ENCODE measurements at places on chromosomes 11 and 22.

DNA sequence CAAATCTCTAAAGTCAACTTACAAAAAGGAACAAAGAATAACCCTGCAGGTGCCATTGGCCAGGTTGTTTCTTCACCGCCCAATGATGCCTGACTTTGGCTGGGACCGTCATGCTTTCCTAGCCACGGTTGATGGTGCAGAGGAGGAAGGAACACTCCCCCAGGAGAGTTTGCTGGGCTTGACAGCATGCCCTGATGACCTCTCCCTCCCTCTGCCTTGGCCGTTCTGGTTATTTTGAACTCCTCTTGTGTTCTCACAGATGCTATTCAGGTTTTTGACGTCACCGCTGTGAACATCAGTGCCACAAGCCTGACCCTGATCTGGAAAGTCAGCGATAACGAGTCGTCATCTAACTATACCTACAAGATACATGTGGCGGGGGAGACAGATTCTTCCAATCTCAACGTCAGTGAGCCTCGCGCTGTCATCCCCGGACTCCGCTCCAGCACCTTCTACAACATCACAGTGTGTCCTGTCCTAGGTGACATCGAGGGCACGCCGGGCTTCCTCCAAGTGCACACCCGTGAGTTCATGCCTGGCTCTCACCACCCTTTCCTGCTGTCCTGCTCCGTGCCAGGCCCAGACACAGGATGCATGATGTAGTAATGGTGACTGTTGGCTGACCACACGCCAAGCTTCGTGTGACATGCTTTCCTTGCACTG lies 89.0 kb upstream of the OR4B1 start:
- DNase-seq = no peak

- no peak for DNase-seq
Observed at GRCh38 chr22:23859201-23859600, 1.5 kb downstream of the SLC2A11 start.

GRCh38 chr22:47147572-47147971 lies 385.1 kb downstream of the TBC1D22A start:
- no peak for DNase-seq

GRCh38 chr11:8318536-8318935 lies 54.9 kb upstream of the LMO1 start:
- no peak for DNase-seq

DNA sequence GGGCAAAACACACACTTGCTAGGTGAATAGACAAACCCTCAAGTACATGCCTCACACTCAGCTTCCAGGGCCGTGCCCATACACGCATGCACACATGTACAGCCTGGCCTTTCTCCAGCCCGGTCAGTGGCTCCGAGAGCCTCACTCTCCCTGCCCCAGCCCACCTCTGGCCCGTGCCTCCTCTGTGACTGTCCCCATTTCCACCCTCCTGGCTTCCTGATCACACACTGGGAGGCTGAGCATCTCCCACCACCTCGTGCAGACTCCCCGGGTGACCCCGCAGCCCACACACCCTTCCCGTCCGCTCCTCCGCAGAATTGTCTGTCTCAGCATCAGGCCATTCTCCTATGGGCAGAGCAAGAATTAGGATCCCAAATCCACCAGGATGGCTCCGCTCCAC lies 634.1 kb downstream of the TBC1D22A start:
- DNase-seq = no peak

- no peak for DNase-seq
Observed at GRCh38 chr11:14323118-14323676, 35.8 kb downstream of the RRAS2 start.

- no peak for DNase-seq
Observed at GRCh38 chr11:115869780-115870431, 365.7 kb upstream of the CADM1 start.

- no peak for DNase-seq
Observed at GRCh38 chr11:126506789-126507188, 151.3 kb downstream of the ST3GAL4 start.

DNA sequence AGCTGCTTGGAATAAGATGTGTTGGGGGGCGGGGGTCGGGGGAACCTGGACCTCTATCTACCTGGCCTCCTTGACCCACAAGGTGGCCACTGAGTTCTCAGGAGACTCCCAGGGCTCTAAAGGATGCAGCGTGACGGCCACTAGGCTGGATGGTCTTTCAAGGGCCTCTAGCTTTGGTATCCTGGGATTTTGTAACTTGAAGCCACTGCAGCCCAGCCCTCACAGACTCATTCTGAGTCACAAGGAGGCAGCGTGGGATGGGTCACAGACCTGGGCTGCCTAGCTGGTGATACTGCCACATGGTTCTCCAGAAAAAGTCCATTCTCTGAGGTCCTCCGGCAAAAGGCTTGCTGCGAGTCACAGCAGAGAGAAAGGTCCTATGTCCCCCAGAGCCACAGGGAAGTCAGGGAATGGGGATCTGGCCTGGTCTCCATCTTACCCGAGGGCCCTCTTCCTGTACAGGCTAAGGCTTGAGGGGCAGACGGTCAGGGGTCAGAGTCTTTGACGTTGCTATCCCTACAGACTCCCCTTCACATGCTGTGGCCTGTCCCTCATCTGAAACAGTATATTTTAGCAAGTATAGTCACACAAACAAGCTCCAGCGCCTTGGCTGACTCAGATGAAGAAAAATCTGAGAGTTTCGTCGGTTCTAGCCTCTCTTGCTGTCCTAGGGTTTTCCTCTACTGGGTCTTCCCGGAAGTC lies 52.4 kb downstream of the KCNC1 start:
- peak; percentile 49 for DNase-seq

- no peak for DNase-seq
Observed at GRCh38 chr11:255176-255575, 18.4 kb downstream of the PSMD13 start.

- DNase-seq = no peak
Observed at GRCh38 chr22:30947173-30947815, 21.3 kb downstream of the MORC2 start.

DNA sequence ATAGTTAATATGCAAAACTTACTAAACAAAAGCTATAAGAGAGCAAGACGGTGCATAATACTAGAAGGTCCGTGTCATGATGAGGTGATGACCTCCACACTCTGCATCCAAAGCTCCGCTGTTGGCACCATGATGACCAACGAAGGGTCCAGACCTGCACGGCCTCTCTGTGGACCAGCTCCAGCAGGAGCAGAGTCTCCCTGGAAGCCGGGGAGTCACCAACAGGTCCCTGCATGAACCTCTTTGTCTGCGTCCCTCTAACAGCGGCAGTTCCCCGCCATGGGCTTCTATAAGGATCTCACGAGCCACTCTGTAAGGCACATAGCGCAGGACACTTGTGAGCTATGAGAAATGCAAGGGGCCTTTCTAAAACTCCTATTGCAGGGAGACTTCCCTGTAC lies 517.3 kb downstream of the BRD1 start:
- no peak for DNase-seq

DNA sequence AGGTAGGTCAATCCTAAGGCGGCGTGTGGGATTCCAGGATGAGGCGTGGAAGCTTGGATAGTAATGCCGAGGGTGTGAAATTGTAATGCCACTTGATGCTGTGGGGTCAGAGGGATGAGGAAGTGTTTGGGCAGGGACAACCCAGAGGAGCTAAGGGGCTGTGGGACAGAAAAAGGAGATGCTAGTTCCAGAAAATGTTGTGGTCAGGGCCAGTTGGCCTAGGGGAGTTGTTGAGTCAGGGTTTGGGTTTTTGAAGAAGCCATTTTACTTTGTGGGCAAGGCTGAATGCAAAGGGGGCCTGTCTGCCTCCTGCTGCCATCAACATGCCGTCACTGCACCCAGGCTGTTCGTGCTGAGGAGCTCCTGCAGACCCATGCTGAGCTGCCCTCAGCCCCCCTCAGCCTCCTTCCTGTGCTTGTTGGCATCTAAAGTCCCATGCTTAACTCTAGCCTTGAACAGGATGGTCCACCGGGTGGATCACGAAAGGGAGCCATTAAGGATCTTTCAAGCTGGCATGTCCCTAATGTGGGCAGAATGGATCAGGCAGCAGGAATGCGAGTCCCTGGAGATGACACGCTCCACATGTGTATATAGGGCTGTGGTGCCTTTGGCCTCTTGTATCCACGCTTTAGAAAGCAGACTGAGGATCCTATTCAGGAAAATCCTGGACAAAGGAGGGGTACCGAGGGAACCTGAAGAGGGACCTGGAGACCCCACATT lies 2.1 kb downstream of the C11orf16 start:
- no peak for DNase-seq

- no peak for DNase-seq
Observed at GRCh38 chr11:125235071-125235471, 70.5 kb downstream of the PKNOX2 start.

GRCh38 chr11:63826471-63827190 lies 12.3 kb upstream of the MARK2 start:
- DNase-seq = no peak

- no peak for DNase-seq
Observed at GRCh38 chr22:21780259-21780658, 44.7 kb upstream of the YPEL1 start.

- no peak for DNase-seq
Observed at GRCh38 chr11:12925520-12925919, 83.6 kb upstream of the RASSF10 start.

Measured in AG09309 (cell line).